Cardiac fibroblast (primary cell): ENCODE measurements at places on chromosomes 3 and 15.

DNA sequence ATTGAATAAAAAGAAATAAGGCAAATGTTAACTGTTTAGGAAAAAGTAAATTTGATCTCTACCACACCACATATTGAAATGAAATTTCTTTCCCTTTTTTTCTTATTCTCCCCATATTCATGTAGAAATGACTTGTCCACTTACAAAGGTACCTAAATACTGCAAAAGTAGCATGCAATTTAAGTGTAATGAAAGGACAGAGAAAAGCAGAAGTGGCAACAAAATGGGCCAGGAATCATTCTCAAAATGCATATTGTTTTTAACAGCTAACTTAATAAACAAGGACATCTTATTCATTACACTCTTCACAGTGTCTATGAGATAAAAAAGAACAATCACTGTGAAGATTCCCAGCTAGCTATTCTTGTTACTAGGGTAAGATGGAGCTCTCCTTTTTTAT is 40.6 kb upstream of the FGF7 start:
- no peak for DNase-seq

- DNase-seq = no peak
These were observed 9.9 kb upstream of the ARHGEF3 start for GRCh38 chr3:56811546-56812202.

DNA sequence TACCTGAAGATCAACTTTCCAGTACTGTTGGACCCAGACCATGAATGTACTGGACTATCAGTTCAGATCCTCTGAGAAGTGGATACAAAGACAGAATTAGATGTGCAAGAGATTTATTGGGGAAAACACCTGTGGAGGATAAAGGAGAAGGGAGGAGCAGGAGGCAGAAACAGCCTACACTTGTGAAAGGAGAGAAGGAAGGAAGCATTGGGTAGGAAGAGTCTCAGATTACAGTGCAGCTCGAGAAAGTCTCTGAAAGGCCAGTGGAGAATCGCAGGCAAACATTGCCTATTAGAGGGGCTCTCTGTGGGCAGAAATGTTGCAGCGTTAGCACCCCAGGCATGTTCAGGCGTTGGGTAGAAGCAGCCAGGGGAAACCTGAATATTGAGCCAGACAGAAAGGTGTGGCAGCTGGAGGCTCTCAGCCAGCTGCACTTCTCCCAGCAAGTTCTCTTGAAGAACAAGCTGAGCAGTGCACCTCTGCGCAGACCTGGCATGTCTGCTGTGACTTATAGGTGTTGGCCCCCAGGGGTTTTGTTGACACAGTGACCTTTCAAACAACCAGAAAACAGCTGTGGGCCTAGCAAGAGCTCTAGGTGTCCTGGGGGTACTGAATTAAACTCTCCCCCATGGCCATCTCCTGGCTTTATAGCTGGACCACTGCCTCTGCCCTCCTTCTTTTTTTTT is 7.0 kb downstream of the CHST14 start:
- DNase-seq = no peak

DNA sequence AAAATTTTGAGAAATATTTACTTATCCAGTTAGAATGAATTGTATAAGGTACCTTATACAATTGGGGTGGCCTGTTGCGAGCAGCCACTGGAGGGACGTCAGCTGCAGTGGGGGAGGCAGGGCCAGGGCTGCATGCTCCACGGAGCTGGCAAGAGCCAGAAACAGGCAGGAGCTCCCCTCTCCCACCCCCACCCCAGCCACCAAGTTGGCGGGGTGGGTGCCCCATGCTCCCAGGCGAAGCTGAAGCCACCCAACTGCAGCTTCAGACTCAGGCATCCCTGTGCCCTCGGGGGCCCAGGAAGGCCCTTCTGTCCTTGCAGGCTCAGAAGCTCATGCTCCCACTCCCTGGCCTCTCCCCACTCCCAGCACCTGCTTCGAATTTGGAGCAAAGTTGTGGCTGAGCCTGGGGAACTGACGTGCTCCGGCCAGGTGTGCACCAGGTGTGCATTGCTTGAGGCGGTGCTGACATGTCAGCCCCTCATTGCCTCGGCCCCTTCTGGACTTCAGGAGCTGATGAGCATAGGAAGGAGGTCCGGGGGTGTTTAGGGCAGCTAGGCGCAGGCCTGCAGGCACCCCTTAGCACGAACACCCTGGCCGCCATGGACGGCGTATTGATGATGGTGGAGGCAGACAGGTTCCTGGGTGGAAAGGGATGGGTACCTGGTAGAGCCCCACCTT is 743.8 kb upstream of the GBE1 start:
- DNase-seq = no peak

DNA sequence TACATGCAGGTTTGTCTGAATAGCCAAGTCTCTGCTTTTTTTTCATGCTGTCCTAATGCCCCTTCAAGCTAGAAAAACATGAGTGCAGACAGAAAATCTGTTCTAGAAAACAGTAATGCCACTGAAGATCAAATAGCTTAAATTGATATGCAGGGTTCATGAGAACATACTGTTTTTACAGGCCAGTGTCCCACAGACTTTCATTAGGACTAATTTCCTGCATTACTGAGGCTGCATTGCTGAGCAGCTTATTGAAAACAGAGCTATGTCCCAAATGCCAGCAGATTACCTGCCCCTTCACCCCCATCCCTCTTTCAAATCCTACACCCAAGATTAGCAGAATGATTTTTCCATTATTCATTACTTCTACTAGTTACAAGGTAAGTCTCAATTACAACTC is 665 bp downstream of the TM4SF18 start:
- DNase-seq = no peak

DNA sequence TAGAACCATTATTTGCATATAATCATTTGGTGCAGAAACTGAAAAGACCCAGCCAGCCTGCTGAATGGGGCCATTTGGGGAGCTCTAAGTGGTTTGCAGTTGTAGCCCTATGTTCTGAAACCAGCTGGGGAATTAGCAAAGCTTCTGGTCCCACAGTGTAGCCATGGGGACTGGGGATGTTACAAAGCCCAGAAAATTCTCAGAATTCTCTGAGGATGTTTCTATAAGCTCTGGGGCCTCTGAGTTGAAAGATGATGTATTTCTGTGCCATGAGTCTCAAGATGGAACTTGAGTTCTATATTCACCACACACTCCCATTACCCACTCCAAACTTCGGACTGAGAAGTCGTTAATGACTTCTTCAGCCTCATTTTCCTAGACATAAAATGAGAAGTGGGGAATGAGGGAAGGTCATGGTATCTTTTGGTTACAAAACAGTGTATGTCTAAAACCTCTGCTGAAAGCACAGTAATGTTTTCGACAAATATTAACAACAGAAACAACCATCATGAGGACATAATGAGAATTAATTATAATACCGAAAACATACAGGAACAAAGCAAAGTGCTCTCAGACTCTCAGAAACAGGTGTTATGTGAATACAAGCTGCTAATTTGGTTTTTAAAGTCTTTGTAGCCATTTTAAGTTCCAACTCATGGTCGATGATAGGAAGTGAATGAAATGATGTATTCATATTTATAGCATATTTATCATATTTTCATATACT is 89.4 kb downstream of the RFTN1 start:
- no peak for DNase-seq

DNA sequence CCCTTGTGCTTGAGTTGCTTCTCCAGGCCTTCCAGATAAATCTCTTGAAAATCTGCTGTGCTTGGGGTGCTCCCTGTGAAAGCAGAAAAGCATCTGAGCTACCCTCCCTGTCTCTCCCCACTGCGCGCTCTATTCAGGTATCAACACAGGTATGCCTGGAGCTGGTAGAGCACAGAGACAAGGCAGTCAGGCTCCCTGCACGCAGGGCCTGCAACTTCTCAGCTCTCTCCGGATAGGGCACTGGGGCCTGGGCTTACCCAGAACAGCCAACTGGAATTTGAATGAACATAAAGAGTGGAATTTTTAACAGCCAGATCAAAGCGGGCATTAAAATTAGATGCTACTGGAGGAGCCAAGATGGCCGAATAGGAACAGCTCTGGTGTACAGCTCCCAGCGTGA is 183.6 kb downstream of the XXYLT1 start:
- DNase-seq = no peak

DNA sequence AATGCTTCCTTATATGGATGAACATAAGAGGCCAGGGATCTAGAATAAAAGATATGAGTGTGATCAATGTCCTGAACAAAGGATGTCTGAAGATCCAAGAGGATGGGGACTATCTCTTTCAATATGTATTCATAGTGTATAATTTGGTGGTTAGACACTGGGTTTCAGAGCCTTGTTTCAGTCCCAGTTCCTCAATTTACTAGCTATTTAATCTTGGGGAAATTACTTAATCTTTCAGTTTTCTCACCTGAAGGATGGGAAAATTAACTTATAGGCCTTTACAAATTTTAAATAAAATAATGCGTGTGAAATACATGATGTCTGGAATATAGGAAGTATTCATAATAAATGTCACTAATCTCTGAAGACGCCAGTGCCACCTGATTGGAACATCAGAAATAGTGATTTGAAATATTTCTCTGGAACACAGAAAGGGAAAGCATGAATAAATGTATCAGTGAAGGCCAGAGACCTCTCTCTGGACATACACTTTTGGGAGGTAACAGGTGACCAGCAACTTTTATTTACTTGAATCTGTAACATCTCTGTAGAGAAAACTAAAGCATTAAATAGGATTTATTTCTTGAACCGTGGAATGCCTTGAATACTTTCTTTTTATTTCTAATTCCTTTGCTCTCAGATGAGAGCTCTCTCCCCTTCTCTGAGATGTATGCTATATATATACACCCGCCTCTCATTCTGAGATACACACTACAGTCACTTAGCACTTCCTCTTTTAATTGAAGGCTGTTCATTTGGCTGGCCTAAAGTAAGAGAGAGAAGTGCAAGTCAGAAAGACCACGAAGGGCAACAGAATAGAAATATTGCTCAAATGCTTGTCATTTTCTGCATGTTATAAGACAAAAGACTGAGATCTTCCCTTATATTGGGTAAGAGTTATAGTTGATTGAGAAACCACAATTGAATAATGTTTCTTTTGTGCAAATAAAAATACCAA is 407.1 kb downstream of the LSAMP start:
- DNase-seq = peak; percentile 25

GRCh38 chr3:69216981-69217380 is 94.6 kb upstream of the LMOD3 start:
- no peak for DNase-seq

- DNase-seq = no peak
These were observed 45.6 kb upstream of the STRIT1 start for GRCh38 chr3:155339052-155339451.
